8988T (cell line): ENCODE measurements at places on chromosomes 6 and 20.

DNA sequence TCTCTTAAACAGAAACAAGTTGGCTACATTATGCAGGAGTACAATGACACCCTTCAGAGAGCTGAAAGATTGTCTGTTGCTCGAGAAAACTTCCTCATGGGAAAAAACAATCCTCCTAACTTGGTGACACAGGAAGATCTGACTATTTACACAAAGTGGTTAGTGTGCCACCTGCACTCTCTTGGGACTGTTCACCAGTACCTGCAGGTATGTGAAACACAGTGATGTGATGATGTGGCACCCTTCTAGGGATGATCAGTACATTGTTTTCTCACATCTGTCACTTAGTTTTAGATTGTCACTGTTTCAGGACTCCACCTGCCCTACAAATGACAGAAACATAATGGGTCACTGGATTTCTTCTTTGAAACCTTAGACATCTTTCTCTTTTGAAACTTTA lies 101.8 kb downstream of the CEP57L1 start:
- DNase-seq = no peak

DNA sequence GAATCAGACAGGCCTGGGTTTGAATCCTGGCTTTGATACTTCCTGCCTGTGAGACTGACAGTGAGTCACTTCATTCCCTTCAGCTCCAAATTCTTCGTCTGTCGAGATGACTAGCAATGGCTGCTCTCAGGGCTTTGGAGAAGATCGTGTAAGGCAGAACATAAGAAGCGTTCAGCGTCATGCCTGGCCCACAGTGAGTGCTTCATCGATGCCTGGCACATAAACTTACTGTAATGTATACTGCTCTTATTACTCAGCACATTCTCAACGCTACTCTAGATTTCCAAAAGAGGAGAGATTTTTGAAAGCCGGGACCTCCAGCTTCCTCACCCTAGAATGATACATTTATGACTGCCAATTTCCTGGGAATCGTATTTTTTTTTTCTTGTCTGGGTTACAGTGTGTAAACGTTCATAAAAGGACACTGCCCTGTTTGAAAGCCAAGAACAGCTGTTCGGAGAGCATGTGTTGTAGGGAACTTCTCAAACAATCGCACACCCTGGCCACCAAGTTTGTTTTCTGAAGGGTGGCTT lies 16.2 kb upstream of the BCAS1 start:
- DNase-seq = no peak

DNA sequence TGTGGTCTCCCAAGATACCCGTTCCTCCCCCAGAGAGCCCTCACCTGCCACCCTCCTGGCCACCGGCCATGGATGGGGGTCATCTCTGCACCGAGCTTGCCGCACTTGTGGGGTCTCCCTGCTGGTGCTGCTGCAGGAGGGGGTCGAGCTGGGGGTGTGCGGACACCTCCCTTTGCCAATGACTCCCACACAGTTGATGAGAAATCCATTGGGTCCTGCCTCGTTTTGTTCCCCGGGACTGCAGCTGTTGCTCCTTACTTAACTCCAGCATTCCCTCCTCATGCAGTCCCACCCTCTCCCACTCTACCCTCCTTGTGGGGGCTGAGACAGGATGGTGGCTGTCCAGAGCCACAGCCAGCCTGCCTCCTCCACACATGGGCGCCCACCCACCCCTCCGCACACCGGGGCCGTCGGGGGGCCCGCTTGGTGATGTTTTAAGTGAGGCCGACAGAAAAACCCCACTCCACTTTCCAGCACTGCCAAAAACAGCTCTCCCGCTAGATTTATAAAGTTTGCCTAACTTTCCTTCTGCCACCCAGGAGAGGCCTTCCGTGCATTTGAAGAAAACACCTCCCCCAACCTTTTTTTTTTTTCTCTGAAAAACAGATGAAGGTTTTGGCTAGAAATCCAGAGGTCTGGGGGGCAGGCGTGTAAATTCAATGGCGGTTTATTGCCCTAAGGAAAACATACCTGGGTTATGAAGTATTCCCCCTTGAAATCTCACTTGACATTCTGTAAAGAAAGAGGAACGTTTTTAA lies 53.5 kb upstream of the APCDD1L start:
- no peak for DNase-seq

GRCh38 chr6:15658181-15658744 lies 4.6 kb downstream of the DTNBP1 start:
- DNase-seq = no peak

- DNase-seq = no peak
Observed at GRCh38 chr6:16883414-16883813, 122.2 kb upstream of the ATXN1 start.

DNA sequence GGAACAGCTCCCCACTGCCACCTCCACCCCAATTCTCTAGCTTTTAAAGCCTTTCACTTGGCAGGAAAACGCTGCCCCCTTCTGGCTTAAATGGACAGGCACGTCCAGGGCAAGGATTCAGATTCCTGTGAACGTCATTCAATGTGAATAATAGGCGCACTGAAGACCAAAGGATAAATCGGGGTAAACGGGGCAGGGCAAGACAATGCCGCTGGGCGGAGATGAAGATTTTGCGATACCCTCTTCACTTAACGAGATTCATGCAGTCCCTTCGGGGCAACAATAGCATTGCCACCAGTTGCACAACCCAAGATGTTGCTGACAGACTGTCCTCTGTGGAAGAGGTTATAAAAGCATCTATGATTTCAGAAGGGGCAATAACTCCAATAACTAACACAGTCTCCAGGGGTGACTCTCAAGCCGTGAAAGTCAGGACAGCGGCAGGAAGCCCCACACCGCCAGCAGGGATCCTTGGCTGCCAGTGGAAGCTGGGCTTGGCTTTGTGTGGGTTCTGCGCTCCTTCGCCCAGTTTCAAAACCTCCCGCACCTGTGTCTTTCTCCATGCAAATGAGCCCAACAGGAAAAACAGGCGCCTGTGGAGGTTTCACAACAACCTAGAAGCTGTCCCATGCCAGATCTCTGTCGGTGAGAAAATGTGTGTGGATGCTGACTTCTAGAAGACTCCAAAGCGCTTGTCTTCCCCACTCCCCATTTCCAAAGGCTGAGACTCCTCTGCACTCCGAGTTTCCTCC lies 291.8 kb downstream of the BMP7 start:
- peak; percentile 66 for DNase-seq

- DNase-seq = no peak
Observed at GRCh38 chr6:722608-723007, 29.7 kb upstream of the EXOC2 start.

DNA sequence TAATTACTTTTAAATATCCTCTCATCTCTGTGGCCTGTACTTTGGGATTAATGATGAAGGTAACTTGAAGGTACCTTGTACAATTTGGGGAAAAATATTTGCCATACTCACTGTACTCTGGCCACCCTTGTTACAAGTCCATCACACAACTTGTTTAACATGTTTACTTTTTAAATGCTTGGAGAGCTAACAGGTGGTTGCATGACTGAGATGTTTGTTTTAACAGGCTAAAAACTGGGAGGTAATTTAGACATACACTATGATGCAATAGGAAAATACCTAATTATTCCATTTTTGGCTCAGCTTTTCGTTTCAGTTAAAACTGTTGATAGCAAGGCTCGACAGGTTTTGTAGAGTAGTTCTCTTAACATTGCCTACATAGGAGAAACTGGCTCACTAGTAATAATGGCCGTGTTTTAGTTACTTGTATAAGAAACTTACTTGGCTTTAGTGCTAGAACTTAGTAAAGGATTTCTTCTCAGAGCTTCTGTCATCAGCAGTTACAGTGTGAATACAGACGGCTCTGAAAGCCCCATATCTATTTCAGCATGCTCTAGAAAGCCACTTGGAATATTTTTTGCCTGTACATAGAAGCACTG lies 489.8 kb upstream of the SOX4 start:
- no peak for DNase-seq

DNA sequence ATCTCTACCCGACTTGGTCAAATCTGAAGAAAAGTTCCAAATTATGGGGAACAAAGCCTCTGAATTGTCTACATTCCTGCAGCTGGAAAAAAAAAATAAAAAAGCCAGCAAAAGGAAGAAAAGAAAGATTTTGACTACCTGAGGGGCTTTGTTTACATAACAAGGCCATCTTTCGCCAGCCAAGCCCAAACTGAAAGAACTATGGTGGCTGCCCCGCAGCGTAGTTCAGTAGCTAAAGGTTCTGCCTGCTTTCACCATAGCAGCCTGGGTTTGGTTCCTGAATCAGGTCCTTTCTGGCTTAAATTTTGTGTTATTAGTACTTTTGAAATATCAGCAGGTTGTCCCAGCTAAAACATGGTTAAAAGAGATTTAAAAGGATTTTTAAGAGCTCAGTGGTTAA lies 35.4 kb downstream of the ZNF133 start:
- no peak for DNase-seq

DNA sequence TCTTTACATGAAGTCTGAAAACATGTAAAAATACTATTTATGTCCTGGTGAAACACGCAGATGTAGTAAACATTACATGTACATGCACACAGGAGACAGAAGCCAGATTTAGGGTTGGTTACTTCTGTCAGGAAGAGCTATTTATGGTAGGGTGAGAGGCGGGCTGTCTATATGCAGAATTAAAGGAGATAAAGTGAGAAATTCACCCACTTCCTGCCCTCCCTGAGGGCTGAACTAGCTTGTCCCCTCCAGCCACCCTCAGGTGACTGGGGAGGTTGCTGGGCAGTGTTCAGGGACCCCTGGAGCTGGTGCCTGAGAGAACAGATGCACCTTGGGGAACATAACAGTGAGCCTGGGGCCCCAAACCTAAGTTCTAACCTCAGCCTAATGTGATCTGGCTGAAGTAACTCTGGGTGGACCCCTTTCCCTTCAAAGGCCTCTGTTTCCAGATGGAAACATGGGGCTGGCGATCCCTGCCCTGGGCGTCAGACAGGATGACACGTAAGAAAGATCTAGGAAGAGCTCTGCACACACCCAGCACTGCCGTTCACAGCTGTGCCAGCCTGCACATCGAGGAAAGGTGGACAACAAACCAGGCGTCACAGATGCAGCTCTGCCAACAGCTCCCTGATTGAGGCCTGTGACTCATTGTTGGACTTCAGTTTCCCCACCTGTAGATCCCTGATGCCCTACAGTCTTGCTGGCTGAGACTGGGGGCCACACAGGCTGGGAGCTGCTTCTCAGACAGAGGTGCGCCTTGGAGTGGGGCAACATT lies 1.3 kb downstream of the PI16 start:
- no peak for DNase-seq

DNA sequence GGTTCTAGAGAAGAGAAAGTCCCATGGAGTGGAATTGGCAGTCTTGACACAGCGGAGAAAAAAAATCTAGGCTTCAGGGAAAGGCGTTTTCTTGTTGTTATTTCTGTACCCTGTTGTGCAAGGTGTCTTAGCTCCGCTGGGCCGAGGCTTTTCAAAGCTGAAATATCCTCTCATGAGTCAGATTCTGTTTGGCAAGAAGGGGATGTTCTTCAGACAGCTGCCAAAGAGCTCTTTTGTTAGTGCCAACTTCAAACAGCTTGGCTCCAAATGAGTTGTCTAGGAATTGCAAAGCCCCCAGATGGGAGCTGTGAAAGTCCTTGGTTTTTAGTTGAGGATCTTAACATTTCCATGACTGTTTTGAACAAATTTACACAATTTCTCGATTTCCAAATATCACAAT lies 45.6 kb downstream of the LRRN4 start:
- no peak for DNase-seq

- DNase-seq = no peak
Observed at GRCh38 chr6:47686411-47686810, 12.0 kb upstream of the ADGRF4 start.

GRCh38 chr6:41558033-41558807 lies 12.0 kb downstream of the FOXP4 start:
- DNase-seq = no peak

DNA sequence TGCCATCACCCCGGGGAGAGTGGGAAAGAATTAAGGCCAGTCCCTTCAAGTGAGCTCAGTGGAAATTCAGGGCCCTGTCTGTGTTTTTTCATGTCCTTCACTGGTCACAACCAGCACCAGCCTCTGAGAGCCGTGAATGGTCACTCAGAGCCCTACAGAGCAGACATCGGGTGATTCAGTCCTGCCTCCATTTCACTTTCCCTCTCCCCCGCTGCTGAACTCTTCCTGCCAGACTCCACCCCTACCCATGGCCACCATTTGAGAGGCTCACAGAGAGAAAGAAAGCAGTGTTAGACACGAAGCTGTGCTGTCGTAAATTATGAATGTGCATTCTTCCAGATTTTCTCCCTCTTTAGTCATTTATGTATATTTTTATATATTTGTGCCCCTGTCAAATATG lies 5.4 kb downstream of the R3HDML start:
- no peak for DNase-seq
